ENCODE measurements at places on chromosomes 2 and 18.

DNA sequence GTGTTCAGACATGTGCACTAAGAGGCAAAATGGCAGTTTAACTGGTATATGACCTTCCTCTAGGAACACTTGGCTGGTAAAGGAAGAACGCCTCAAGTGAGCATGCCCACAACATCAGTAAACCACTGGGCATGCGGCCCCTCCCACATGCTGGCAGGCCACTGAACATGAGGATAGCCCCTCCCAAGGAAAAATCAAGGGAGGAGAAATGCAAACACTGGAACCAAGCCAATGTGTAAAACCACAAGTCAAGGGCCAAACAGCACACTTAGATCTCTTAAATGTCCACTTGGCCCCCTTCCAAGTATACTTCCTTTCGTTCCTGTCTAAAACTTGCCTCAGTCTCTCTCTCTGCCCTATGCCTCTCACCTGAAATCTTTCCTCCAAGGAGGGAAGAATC is 980.8 kb downstream of the TSN start:
- no peak overlapping the region for H3K27ac ChIP-seq
- H3K27me3 ChIP-seq, result no peaks in the 10 kb centered on the region
- no peaks in the 10 kb centered on the region for H3K4me1 ChIP-seq
- no peak overlapping the region for H3K4me3 ChIP-seq
- no peaks in the 10 kb centered on the region for H3K36me3 ChIP-seq

DNA sequence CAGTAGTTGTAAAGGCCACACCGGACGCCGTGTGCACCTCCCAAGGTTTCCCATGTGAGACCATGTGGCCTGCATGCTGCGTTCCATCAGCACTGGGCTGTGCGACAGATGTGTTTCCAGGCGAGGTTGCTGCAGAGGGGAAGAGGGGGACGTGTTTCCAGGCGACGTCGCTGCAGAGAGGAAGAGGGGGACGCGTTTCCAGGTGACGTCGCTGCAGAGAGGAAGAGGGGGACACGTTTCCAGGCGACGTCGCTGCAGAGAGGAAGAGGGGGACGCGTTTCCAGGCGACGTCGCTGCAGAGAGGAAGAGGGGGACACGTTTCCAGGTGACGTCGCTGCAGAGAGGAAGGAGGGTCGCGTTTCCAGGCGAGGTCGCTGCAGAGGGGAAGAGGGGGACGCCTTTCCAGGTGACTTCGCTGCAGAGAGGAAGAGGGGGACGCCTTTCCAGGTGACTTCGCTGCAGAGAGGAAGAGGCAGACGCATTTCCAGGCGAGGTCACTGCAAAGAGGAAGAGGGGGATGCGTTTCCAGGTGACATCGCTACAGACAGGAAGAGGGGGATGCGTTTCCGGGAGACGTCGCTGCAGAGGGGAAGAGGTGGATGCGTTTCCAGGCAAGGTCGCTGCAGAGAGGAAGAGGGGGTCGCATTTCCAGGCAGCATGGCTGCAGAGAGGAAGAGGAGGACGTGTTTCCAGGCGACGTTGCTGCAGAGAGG is 24.5 kb downstream of the NFATC1 start:
- no peak overlapping the region for H3K4me3 ChIP-seq
- H3K27me3 ChIP-seq, result no peaks in the 10 kb centered on the region
- DNase-seq, result no peak
- peaks cover 9% of the 10 kb centered on the region for H3K4me1 ChIP-seq
- H3K36me3 ChIP-seq, result peaks cover 16% of the 10 kb centered on the region

DNA sequence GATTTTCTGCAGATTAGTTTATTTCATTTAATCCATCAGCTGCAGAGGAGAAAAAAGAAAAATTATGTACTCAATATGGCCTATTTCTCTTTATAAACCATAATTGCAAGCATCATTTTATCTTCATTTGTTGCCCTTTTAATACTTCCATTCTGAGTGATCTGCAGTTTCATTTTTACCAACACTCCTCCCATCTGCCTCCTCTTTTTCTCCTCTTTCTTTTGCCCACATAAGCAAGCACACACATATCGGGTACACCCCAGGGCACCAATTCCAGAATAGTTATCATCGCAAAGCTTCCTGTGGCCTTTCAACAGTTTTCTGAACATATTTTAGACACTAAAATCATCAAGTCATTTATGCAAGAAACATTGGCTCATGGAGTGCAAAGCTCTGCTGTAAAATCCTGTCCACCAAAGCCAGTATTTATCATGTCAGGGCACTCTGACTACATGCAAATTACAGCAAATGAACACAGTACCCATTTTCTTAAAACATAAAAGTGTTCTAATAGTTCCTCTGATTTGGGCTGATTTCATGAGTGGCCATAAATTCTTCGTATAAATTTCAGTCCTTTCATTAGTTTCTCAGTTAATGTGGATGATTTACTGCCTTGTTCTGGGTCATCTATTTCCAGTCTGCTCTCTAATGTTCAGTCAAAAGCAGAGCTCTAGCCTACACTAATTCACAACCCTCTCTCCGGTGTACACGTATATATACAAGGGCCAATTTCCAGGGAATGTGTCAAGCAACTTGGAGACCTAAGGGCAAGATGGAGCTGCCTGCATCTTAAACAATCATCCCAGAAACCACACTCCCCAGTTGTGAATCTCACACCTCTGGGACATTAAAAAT is 281.3 kb downstream of the STK39 start:
- DNase-seq, result no peak
- no peaks in the 10 kb centered on the region for H3K36me3 ChIP-seq
- no peak overlapping the region for H3K27ac ChIP-seq
- no peaks in the 10 kb centered on the region for H3K4me1 ChIP-seq

DNA sequence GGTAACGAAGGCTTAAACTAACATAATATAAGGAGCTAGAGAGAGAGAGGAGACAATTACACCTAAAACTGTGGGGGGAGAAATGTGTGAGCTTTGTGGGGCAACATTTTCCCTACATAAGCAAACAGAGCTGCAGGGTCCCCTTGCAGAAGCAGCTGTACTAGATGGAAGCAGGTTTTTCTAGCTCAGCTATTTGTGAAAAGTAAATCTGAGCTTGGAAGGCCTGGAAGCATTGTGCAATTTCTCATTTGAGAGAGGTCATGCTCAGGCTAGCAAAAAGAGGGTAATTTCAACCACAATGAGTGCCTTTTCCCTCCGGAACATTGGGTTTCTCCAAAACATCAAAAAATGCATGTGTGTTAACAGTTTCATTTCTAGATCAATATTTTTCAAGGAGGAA is 130.0 kb downstream of the ARL4C start:
- H3K4me1 ChIP-seq, result no peaks in the 10 kb centered on the region
- H3K36me3 ChIP-seq, result no peaks in the 10 kb centered on the region
- H3K27ac ChIP-seq, result no peak overlapping the region
- H3K4me3 ChIP-seq, result no peak overlapping the region
- no peak for DNase-seq
- H3K27me3 ChIP-seq, result no peaks in the 10 kb centered on the region

DNA sequence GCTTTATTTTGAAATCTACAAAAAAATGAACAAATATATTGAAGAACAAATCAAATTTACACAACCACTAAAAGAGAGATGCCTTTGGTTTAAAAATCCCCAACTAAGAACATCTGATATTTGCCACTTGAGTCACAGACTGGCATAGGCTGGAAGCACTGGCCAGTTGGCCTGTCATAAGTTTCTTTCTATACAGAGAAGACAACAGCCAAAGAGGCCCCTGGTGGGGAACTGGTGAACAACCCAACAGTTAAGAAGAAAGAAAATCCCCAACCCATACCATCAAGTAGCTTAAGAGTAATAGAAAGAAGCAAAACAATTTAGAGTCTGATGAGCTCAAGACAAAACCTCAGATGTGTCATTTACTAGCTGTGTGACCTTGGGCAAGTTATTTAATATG is 45.5 kb downstream of the OSR1 start:
- H3K4me3 ChIP-seq, result no peak overlapping the region
- no peaks in the 10 kb centered on the region for H3K36me3 ChIP-seq
- no peaks in the 10 kb centered on the region for H3K4me1 ChIP-seq
- H3K27me3 ChIP-seq, result no peaks in the 10 kb centered on the region

GRCh38 chr2:199462347-199462955 is 4.7 kb upstream of the SATB2 start:
- no peaks in the 10 kb centered on the region for H3K36me3 ChIP-seq
- peaks cover 45% of the 10 kb centered on the region for H3K4me1 ChIP-seq
- H3K27ac ChIP-seq, result no peak overlapping the region
- H3K4me3 ChIP-seq, result no peak overlapping the region

DNA sequence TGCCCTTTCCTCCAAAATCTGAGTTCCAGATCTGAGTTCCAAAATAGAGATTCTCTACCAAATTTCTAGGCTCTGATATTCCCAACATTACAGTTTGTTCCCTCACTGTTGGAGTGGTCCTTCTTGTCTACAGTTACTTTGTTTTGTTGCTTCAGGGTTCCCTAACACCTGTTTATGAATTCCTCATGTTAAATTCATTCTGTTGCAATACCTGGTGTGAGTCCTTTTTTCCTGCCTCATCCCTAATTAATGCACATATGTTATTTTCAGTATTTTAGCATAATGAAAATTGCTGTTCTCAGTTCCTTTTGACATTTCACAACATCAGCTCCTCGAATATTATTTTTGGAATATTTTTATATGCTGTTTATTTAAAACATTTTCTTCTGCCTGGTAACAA is 16.2 kb downstream of the SERPINB13 start:
- no peak for DNase-seq
- no peak overlapping the region for H3K4me3 ChIP-seq
- no peaks in the 10 kb centered on the region for H3K27me3 ChIP-seq
- no peak overlapping the region for H3K27ac ChIP-seq
- no peaks in the 10 kb centered on the region for H3K36me3 ChIP-seq

GRCh38 chr2:9001229-9001628 is 2.3 kb downstream of the MBOAT2 start:
- H3K27me3 ChIP-seq, result no peaks in the 10 kb centered on the region
- H3K4me1 ChIP-seq, result no peaks in the 10 kb centered on the region
- no peak overlapping the region for H3K4me3 ChIP-seq
- no peaks in the 10 kb centered on the region for H3K36me3 ChIP-seq

- no peaks in the 10 kb centered on the region for H3K27me3 ChIP-seq
- H3K36me3 ChIP-seq, result no peaks in the 10 kb centered on the region
- H3K4me3 ChIP-seq, result no peak overlapping the region
These were observed 17.6 kb upstream of the MAP4K4 start for GRCh38 chr2:101679801-101680487.

- peak; percentile 62 for DNase-seq
- H3K27me3 ChIP-seq, result no peaks in the 10 kb centered on the region
- H3K4me3 ChIP-seq, result peak overlapping the region; percentile 75
- peak overlapping the region; percentile 95 for H3K27ac ChIP-seq
- no peaks in the 10 kb centered on the region for H3K36me3 ChIP-seq
These were observed 1.0 kb downstream of the PLEKHB2 start for GRCh38 chr2:131105950-131106801.
